ENCODE measurements at places on chromosomes 11 and 22.

DNA sequence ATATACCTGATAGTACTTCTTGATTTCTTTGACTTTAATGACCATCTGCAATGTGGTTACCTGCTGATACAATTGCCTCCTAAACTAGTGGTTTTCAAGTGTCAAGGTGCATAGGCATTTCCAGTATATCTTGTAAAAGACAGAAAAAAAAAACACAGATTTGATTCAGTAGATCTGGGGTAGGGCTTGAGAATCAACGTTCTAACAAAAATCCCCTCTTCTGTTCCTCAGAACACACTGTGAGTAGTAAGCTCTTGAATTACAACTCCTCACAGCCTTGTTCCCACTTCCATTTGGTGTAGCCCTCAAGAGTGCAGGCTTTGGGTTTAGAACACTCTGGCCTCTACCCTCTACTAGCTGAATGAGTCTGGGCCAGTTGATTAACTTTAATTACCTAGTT, 78.0 kb upstream of the CTSC start:
- DNase-seq = no peak

DNA sequence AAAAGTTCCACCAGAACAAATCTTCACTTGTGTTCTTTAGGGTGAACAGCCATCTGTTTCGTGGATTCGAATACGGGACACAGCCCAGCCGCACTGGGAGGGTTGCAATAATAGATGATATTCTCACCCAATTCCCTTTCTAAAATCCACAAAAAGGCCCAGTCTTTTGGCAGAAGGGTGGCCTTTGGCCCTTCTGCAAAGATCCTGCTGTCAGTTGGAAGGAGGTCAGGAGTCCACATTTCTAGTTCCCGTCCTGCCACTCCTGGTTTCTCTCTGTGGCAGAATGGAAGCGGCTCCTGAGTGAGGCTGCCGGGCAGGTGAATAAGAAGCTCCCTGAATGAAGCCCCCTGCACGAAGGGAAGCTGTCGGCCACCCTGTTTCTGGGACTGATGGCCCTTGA, 11.2 kb upstream of the LINC01488 start:
- DNase-seq = no peak

GRCh38 chr11:117039900-117040299, 58.3 kb downstream of the SIK3 start:
- peak; percentile 47 for DNase-seq

- no peak for DNase-seq
These were observed 69.7 kb downstream of the NELL1 start for GRCh38 chr11:20739107-20739506.

- DNase-seq = no peak
These were observed 14.8 kb downstream of the GAB2 start for GRCh38 chr11:78402847-78403246.

GRCh38 chr11:117662255-117662654, 134.8 kb downstream of the DSCAML1 start:
- DNase-seq = no peak

- no peak for DNase-seq
These were observed 40.9 kb downstream of the RNF141 start for GRCh38 chr11:10499874-10500601.

DNA sequence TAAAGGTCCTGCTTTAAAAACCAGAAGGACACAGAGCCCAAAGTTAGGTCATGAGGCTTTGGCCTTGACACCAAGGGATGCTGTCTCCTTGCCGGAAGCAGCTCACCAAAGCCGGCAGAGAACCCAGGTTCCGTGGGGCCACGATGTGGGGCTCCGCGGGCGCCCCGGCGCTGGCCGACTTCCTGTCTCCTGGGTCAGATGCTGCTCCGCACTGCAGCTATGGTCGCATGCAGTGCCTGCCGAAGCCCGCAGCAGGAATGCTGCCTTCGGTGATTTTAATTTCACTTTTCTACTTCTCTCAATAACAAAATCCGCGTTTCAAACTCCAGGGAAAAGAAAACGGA, 454 bp upstream of the OTUB1 start:
- DNase-seq = peak; percentile 77

DNA sequence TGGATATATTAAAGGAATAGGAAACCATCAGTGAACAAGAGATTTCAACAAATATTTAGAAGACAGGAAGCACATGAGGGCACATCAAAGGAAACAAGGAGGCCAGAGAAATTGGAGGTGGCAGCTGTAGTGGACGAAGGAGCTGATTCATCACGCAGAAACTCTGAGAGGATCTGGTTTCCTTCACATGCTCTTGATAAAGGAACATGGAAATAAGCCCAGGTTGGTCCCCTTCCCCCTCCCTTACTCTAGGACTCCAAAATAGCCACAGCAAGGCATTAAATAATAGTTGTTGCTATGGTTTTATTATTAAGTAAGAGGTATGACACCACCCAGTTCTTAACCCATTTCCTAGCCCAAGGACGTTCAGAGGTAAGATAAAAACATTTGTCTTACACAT, 11.3 kb downstream of the IZUMO1R start:
- DNase-seq = no peak

- DNase-seq = no peak
These were observed 14.5 kb downstream of the ART5 start for GRCh38 chr11:3627291-3627690.

DNA sequence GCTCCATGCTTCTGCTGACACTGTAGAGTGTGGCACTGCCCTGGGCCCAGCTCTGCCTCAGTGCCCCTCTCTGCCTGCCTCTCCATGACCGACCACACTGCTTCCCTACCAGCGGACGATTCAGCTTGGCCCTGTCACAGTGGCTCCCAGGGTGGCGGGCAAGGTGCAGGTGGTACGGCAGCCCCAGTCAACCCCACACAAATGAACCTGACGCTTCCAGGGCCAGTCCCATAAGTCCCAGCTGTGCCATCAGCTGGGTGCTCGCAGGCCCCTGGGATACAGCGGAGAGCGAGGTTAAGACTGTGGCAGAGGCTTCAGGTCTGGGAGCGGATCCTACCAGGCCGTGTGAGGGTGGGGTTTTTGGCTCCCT, 134.8 kb downstream of the LDLRAD3 start:
- DNase-seq = no peak

- DNase-seq = no peak
These were observed 130.1 kb upstream of the SYN3 start for GRCh38 chr22:33188326-33188725.

GRCh38 chr11:73797457-73797856, 9.8 kb downstream of the MRPL48 start:
- DNase-seq = no peak

GRCh38 chr11:77163271-77163670, 35.2 kb downstream of the MYO7A start:
- DNase-seq = no peak

DNA sequence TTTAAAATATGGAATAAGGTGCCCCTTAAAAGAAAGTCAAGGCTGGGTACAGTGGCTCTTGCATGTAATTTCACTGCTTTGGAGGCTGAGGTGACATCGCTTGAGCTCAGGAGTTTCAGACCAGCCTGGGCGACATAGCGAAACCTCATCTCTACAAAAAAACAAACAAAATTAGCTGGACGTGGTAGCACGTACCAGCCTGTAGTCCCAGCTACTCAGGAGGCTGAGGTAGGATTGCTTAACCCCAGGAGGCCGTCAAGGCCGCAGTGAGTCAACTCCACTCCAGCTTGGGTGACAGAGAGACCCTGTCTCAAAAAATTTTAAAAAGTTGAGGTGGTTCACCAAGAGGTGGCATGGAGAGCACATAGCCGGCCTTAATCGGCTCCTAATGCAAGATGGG, 17.7 kb upstream of the ADORA2A start:
- no peak for DNase-seq

DNA sequence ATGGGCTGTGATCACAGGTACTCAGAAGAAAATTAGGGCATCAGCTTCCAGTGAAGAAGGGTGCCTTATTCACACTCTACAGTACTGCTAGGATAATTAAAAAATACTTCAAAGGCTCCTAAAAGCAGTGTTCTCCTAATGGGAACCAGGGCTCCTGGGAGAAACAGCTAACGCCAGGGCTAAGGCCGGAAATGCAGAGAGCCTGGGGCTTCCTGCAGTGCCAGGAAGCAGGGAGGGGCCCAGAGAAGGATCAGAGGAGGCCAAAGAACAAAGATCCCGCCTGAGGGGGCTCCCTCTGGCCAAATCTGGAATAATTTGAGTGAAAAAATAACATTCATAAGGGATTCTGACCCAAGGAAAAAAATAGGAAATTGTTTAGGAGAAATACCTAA, 27.5 kb downstream of the TOLLIP start:
- no peak for DNase-seq

- no peak for DNase-seq
These were observed 118.1 kb downstream of the BBOX1 start for GRCh38 chr11:27158456-27159334.

DNA sequence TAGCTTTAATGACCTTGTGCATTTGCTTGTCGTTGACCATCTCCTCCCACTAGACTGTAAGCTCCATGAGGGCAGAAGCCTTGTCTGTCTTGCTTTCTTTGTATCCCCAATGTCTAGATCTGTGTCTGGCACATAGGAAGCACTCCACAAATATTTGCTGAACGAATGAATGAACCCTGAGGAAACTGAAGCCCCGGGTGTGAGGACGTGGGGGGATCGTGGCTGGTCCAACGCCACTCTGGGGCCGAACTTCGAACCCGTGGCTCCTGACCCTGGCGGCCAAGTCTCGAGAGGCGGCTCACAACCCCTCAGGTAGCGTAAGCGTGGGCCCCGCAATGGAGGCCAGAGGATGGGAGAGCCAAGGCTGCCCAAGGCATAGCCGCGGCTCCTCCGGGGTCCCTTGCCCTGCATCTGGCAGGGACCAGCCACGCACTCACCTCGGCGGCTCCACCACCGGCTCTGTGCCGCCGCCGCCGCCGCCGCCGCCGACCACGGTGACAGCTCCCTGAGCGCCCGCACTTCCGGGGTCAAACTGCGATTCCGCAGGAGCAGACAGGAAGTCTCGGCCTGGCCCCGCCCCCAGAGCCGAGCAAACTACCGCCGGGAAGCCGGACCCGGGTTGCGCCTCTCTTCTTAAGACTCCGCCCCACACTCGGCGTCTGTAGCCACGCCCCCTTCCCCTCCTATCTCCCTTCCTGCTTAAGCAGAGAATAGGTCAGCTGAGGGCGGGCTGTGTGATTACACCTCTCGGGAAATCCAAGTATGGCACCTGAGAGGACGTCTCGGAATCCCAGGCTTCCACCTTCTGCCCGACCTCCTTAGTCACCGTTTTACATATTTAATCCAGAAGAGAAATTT, at the start of gene ASCC2:
ASCC2 (minus strand) TSS at position 534 of the 858 bp plus-strand sequence. CDS start 5,949 bp downstream, outside the sequence.
- DNase-seq = peak; percentile 100

DNA sequence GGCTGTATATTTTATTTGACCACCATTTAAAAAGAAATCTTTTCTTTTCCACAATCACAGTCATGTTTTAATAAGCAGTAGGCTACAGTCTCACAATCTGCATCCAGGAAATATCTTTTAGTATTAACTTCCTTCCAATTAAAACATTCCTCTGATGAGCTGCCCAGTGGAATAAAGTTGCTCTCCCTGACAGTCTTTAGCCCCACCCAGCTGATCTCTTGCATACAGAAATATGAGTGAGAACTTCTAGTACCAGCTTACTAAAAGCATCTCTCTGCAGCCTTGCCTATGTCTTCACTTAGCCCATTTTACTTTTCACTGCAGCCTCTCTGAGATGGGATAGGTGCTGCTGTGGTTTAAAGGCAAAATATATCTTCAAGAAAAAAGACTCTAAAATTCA, 143.4 kb upstream of the ANO3 start:
- DNase-seq = no peak

DNA sequence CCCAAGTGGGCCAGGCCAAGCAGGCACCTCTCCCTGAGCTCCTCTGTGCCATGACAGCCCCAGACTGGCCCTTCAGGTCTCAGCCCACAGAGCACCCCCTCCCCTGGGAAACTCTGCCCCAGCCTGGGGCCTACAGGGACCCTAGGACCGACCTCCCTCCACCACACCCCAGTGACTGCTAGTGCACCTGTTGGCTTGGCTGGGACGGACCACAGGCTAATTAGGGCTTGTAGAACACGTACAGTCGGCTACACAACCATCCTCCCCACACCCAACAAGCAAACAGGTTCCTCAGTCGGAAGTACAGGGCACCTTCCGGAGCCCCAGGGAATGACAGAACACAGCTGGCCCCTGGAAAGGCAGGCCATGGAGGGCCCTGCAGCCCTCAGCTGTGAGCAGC, 4.3 kb downstream of the SBF1 start:
- DNase-seq = no peak

GRCh38 chr22:50399751-50400331, 56.7 kb downstream of the PPP6R2 start:
- peak; percentile 6 for DNase-seq

GRCh38 chr22:47457509-47458300, 695.3 kb downstream of the TBC1D22A start:
- no peak for DNase-seq

DNA sequence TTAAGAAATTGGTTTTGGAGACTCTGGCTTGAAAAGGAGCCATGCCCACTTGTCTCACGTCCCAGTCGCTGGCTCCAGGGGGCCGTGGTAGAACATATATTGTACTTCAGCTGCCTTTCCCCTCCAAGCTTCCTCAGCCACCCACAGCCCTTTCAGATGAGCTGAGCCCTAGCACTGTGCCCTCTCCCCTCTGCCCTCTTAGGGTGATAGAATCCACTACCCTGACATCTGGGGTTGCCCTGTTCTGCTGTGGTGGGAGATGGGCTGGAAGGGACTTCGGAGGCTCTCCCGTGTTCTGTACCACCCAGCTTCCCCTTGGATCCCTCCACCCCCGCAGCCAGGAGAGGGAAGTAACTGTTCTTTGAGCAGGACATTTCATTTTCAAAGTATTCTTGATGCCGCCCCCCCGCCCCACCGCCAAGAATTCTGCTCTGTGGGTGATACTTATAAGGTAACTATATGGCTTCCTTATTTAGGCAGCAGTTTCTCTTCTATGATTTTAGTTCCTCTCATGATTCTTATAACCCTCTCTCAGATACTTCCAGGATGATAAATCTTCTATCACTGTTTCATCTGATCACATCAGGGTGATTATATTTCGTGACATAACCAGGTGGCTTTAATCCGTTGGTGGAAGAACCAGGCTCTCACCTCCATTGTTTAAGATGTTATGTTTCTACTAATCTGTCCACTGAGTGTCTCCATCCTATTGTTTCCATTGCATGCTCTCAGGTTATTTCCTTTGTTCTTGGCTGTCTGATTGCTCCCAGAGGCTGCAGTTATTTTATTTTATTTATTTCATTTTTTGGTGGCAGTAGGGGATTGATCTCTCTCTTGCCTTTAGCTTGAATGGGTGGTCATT, 24.1 kb downstream of the ZBTB16 start:
- no peak for DNase-seq

DNA sequence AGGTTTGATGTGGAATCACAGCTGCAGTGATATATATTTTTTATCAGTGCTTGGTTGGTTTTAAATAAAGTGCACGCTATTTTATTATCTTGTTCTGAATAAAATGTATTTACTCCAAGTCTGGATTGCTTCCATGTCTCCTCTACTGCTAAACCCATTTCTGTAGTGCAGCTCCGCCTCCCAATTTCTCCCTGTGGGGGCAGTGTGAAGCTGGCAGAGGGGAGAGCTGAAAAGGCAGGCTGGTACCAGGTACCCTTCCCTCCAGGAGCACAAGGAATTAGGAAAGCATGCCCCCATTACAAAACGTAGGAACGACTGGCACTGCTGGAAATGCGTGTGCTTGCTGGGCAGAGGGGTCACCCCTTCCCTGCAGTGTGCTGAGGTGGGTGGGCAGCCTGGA, 934 bp upstream of the TMEM132A start:
- DNase-seq = no peak
